ENCODE measurements at places on chromosomes 3 and 15. TPM values are rescaled to one million over a fixed set of nuclear protein-coding genes. Genes with fewer than 3 reads are reported as not detected.
A peak's percentile ranks its signal among the peaks of the same experiment; 100 is the strongest.

Gene IFRD2
- total RNA-seq: 40.2 TPM

DNA sequence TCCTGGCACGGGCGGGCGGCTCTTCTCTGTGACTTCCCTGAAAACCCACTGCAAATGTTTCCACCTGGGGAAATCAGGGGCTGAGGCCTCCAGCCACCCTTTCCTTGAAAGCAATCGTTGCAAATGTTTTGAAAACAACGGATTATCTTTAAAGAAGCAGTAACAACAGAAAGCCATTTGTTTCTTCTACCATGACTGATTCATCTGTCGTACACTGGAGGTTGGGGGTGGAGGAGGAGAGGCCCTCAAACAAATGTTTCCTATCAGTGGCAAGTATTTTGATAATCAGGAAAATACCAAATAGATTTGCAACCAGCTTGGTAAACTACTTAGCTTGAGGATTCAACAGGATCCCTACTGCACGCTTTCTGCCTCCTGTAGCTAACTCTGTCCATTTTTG, 114.9 kb downstream of the PDZRN3 start:
- DNase-seq: no peak

Gene C3orf49
- not detected for total RNA-seq

- DNase-seq: no peak
These were observed 63.4 kb upstream of the C15orf39 start for GRCh38 chr15:75138016-75138999.

DNA sequence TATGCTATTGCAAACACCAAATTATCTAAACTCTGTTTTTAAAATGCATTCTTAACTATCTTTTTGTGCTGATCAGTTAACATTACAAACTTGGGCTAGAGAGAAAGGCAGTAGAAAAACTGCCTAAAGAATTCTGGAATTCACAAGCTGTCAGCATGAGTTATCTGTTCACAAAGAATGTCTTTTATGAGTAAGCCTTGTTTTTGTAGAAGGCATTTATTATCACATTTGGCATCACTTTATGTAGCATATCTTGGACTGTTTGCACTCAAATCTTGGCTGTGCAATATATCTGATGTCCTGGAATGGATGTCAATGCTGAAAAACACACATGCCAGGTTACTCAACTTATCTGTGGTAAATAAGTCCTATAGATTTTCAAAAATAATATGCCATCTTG, 15.5 kb upstream of the BCHE start:
- no peak for DNase-seq

Gene CYP1A2
- total RNA-seq: 0.09 TPM

DNA sequence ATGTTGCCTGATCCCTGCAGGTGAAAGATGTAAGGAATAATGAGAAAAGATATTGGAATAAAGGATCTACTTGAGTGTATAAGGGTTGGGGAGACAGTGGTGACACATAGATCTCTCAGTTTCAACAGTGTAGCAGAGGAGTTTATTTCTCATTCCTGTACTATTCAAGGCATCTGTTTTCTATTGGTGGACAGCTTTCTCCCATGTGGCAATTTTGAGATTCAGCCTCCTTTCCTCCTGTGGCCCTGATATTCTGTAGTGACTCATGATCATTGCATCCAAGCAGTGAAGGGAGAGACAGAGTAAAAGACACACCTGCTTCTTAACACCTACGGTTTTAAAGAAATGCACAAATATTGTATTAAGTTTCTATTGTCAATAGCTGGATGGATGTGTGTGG, 327.6 kb downstream of the GRM7 start:
- DNase-seq: no peak

- peak; percentile 33 for DNase-seq
These were observed 660 bp downstream of the NECTIN3 start for GRCh38 chr3:111072031-111072921.

Gene NR2E3
- total RNA-seq: 1.2 TPM

Gene SENP2
- total RNA-seq: 40.2 TPM

- no peak for DNase-seq
These were observed 3.3 kb downstream of the GABRG3 start for GRCh38 chr15:26974120-26974780.

DNA sequence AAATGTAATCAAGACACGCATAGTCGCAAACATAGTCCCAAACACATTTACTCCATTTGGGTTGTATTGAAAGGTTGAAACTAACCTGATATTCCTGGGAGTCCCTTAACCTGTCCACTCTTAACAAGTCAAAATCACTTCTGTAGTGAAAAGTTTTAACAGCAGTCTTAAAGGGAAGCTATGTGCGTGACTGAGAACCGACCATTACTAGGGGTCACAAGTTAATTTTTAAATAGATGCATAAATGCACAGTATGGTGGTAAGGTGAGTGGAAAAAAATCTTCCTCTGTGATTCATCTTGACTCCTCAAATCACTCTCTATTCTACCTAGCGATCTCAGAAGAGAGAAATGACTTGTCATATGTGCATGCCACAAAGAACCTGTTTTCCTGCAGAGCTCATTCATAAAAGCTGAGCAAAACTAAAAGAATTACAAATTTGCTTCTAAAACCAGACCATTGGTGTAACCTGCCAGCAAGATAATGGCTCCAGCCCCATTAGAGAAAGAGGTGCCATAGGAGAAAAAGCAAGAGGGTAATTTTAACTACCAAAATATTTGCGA, 4.8 kb downstream of the GPR15 start:
- no peak for DNase-seq

- DNase-seq: no peak
These were observed 28.1 kb downstream of the NR1I2 start for GRCh38 chr3:119810018-119810435.

GRCh38 chr15:51386029-51386428, 44.6 kb downstream of the GLDN start:
- DNase-seq: no peak

Gene CD86
- total RNA-seq: 0.33 TPM

DNA sequence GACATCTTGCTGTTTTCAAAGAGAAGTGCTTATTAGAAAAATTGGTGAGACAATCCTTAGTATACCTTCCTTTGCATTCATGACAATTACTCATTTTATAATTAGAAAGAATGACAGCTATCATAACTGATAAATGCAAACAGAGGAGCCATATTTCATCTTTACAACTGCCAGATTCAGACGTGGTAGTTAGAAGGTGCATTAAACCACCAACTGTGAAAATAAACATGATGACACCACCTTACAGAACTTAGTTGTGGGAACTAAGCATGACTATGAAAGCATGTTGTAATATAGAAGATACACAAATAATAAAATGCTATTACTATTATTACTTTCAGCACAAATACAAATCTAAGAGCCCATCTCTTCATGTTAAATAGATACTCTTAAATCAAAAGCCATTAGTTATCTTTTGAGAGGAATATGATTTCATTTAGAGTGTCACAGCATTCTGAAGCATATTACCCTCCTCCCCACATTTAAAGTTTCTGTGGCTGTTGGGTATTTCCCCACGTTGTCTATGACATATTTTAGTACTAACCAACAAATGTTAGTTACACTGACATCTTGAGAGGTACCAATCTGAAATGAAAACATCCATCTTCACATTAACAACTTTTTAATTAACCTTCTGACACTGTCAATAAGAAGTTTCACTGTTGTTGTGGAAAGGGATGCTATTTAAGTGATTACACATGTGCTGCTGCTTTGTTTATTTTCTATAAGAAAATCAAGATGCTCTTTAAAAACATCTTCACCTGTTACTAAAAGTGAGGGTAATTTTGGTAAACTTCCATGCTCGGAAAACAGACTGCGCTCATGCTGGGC, 163.8 kb downstream of the LSAMP start:
- no peak for DNase-seq

- no peak for DNase-seq
These were observed 21.6 kb upstream of the TIGIT start for GRCh38 chr3:114272271-114272670.

Gene GRM2
- 0.66 TPM for total RNA-seq

- no peak for DNase-seq
These were observed 70.8 kb downstream of the SEC22A start for GRCh38 chr3:123272547-123272946.

Data from mesothelial cell of epicardium (in vitro differentiated cells).